ENCODE measurements at places on chromosomes 6 and 20. TPM values are rescaled to one million over a fixed set of nuclear protein-coding genes. Genes with fewer than 3 reads are reported as not detected.

The MUCL3 gene
- total RNA-seq = not detected

The RUNX2 gene
- 1.5 TPM for total RNA-seq

The GNAS-AS1 gene
- 8.4 TPM for total RNA-seq

The NRSN1 gene
- total RNA-seq = not detected

The SLC52A3 gene
- not detected for total RNA-seq

The DPPA5 gene
- not detected for total RNA-seq

The LY6G6C gene
- not detected for total RNA-seq

The BIRC7 gene
- total RNA-seq = 0.08 TPM

The ARG1 gene
- total RNA-seq = not detected

The FAXC gene
- 2.8 TPM for total RNA-seq

The MMP24 gene
- 0.13 TPM for total RNA-seq

The B3GALT4 gene
- 1.1 TPM for total RNA-seq

The SOX18 gene
- total RNA-seq = 1.2 TPM

The ADGRF1 gene
- 5.4 TPM for total RNA-seq

The CTAGE9 gene
- not detected for total RNA-seq

The CLDN20 gene
- 0.11 TPM for total RNA-seq

The COL19A1 gene
- total RNA-seq = 14.0 TPM

The ARMH2 gene
- total RNA-seq = not detected

The SUMO4 gene
- total RNA-seq = 0.34 TPM

The POLR1C gene
- total RNA-seq = 40.7 TPM

The HSPA12B gene
- not detected for total RNA-seq

The ZFAND3 gene
- 16.4 TPM for total RNA-seq

The PKIB gene
- total RNA-seq = 2.3 TPM

The GHRH gene
- not detected for total RNA-seq

The CST5 gene
- total RNA-seq = not detected

The SF3B5 gene
- total RNA-seq = 70.8 TPM
